Activated CD8-positive, alpha-beta T cell treated with anti-CD3 and anti-CD28 coated beads for 36 hours (primary cell): ENCODE measurements at places on chromosomes 1 and 21. TPM values are rescaled to one million over a fixed set of nuclear protein-coding genes. Genes with fewer than 3 reads are reported as not detected.
A peak's percentile ranks its signal among the peaks of the same experiment; 100 is the strongest.

- peaks cover 4% of the 10 kb centered on the region for H3K4me1 ChIP-seq
- no peak for DNase-seq
- H3K4me3 ChIP-seq, result no peak overlapping the region
- H3K36me3 ChIP-seq, result no peaks in the 10 kb centered on the region
- H3K27me3 ChIP-seq, result no peaks in the 10 kb centered on the region
- no peak overlapping the region for H3K27ac ChIP-seq
Observed at GRCh38 chr1:10252508-10252907, 42.1 kb downstream of the KIF1B start.

- H3K4me3 ChIP-seq, result no peak overlapping the region
- DNase-seq, result no peak
- H3K27ac ChIP-seq, result no peak overlapping the region
- H3K4me1 ChIP-seq, result peaks cover 2% of the 10 kb centered on the region
- no peaks in the 10 kb centered on the region for H3K36me3 ChIP-seq
Observed at GRCh38 chr1:108089477-108089876, 110.7 kb downstream of the SLC25A24 start.

LRRIQ3 gene
- total RNA-seq, result 1.1 TPM

DNA sequence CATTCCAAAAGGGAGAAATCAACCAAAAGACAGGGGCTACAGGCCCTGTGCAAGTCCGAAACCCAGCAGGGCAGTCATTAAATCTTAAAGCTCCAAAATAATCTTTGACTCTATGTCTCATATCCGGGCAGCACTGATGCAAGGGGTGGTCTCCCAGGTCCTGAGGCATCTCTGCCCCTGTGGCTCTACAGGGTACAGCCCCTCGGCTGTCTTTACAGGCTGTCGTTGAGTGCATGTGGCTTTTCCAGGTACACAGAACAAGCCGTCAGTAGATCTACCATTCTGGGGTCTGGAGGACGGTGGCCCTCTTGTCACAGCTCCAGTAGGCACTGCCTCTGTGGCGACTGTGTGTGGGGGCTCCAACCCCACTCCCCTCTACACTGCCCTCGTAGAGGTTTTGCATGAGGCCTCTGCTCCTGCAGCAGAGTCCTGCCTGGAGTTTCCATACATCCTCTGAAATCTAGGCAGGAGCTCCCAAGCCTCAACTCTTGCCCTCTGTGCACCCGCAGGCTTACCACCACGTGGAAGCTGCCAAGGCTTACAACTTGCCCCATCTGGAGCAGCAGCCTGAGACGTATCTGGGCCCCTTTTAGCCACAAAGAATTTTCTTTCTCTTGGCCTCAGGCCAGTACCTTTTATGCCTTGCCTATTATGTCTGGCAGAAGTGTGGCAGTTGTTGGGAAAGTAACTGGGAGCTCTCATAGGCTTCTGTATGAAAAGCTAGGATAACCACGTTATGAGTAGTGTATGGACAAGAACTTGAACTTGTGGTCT, 52.5 kb downstream of the POU2F1 start:
- H3K27me3 ChIP-seq, result no peaks in the 10 kb centered on the region
- no peak for DNase-seq
- H3K27ac ChIP-seq, result peak overlapping the region; percentile 16
- peaks cover 57% of the 10 kb centered on the region for H3K4me1 ChIP-seq
- no peaks in the 10 kb centered on the region for H3K36me3 ChIP-seq

DNA sequence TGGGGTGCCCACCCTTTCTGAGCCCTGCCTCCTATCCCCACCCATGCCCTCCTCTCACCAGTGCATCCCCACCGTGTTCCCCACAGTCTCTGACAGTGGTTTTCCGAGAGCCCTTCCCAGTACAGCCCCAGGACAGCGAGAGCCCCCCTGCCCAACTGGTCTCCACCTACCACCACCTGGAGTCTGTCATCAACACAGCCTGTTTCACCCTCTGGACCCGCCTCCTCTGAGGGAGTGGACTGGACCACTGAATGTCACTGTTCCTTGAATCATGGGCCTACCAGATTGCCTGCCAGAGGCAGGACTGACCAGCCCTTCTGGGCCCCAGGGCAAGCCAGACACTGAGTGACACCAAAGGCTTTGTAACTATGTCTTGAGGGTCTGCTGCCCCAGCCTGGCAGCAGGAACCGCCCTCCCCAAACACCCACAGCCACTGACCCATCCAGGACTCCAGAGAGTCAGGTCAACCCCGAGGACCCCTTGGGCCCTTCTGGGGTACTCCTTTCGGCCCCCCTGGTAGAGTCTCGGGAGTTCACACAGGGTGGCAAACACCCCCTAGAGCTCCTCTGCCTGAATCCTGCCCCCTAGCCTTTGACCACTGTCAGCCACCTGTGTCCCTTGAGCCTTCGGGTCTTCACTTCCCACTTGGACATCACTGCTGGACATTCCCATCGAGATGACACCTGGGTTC, 3.3 kb downstream of the HYI start:
- H3K36me3 ChIP-seq, result peaks cover 24% of the 10 kb centered on the region
- no peak for DNase-seq
- no peak overlapping the region for H3K4me3 ChIP-seq

- H3K27ac ChIP-seq, result peak overlapping the region; percentile 57
- no peak for DNase-seq
- peaks cover 11% of the 10 kb centered on the region for H3K36me3 ChIP-seq
- no peaks in the 10 kb centered on the region for H3K27me3 ChIP-seq
Observed at GRCh38 chr1:161324020-161324419, 9.8 kb downstream of the SDHC start.

DNA sequence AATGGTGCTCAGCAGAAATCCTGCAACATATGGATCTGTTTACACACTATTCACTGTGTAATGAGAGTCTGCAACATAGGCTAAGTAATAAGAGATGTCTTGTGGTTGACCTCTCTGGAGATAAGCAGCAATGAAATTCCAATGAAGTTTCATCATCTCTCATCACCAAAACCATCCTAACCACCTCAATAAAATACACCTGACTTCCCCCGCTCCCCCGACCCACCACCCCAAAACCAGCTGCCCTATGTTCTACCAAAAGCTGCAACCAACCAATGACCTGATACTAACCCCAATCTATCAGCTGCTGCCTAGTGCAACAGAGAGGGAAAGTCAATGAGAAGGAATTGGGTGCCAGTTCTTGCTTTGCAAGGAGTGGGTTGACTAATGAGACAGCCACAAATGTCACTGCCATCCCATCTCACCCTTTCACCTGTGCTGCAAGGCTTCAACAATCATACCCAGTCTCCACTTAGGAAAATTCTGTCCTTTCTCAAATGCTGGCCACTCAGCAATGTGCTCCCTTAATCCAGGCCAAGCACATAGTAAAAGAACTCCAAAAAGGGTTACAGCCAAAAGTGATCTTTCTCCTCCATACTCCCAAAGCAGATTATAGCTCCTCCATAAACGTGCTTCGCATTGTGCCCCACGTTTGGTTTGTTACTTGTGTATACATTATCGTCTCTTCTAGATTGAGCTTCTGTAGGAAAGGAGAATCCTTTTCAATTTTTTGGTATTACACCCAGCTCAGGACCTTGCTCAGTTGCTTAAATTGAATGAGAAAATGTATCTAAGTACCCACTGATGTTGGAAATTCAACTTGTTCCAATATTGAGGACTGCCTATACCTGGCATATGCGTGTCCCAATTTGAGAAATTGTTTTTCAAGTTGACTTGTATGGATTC, 29.0 kb downstream of the MRPL39 start:
- H3K27ac ChIP-seq, result peak overlapping the region; percentile 78
- H3K4me3 ChIP-seq, result peak overlapping the region; percentile 28
- no peaks in the 10 kb centered on the region for H3K27me3 ChIP-seq
- peak; percentile 68 for DNase-seq

GRCh38 chr1:230792691-230793462, 45.7 kb downstream of the CAPN9 start:
- no peak for DNase-seq
- no peaks in the 10 kb centered on the region for H3K36me3 ChIP-seq
- H3K27me3 ChIP-seq, result peaks cover 8% of the 10 kb centered on the region
- no peaks in the 10 kb centered on the region for H3K4me1 ChIP-seq
- no peak overlapping the region for H3K27ac ChIP-seq

DNA sequence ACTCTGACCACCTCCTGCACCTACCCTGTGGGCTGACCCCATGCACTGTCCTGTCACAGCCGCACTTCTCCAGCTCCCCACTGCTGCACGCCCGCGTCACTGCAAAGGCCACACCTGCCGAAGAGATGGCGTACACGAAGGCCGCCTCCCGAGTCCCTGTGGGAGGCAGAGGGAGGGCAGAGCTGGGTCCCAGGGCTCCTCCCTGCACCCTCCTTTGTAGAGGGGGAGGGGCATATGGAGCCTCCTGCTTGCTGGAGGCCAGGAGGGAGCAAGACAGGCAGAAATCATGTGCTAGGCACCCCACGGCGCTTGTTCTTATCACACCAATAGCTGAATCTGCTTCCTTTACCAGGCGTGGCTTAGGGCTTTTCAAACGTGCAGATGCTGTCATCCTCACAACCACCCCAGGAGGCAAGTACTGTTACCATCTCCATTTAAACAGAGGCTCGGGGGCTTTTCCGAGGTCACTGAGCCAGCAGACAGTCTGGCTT, 21.4 kb downstream of the WNT4 start:
- DNase-seq, result no peak
- H3K4me3 ChIP-seq, result no peak overlapping the region
- no peak overlapping the region for H3K27ac ChIP-seq

DNA sequence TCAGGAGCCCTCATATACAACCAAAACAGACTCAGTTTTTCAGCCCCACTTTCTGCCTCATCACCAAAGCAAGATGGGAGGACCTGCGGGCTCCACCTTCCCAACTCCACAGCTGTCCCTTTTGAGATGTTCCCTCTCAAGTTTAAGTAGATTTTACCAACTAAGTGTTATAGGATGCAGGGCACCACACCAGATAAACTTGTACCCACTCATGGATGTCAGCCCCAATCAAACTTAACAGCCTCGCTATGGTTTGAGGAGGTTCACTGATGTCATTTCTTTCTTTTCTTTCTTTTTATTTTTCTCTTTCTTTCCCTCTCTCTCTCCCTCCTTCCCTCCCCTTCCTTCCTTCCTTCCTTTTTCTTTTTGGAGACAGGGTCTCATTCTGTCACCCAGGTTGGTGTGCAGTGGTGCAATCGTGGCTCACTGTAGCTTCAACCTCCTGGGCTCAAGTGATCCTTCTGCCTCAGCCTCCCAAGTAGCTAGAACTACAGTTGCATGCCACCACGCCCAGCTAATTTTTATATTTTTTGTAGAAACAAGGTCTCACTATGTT, 13.4 kb downstream of the CD58 start:
- H3K4me1 ChIP-seq, result peaks cover 70% of the 10 kb centered on the region
- H3K36me3 ChIP-seq, result peaks cover 12% of the 10 kb centered on the region
- no peak for DNase-seq
- H3K27me3 ChIP-seq, result no peaks in the 10 kb centered on the region
- H3K4me3 ChIP-seq, result no peak overlapping the region
- H3K27ac ChIP-seq, result peak overlapping the region; percentile 92

- H3K27ac ChIP-seq, result no peak overlapping the region
- H3K36me3 ChIP-seq, result no peaks in the 10 kb centered on the region
- H3K4me3 ChIP-seq, result no peak overlapping the region
- DNase-seq, result no peak
Observed at GRCh38 chr1:81192647-81193642, 607.8 kb upstream of the ADGRL2 start.

- peaks cover 17% of the 10 kb centered on the region for H3K4me1 ChIP-seq
- H3K27ac ChIP-seq, result no peak overlapping the region
- no peaks in the 10 kb centered on the region for H3K27me3 ChIP-seq
- H3K4me3 ChIP-seq, result no peak overlapping the region
Observed at GRCh38 chr1:12528021-12528852, 89.8 kb downstream of the DHRS3 start.

- peaks cover 46% of the 10 kb centered on the region for H3K4me1 ChIP-seq
- H3K27ac ChIP-seq, result peak within 1 kb of the TSS; percentile 10
- DNase-seq, result peak; percentile 91
- H3K36me3 ChIP-seq, result no peaks in the 10 kb centered on the region
Observed at GRCh38 chr1:206507284-206508129, at the start of gene RASSF5. Gene RASSF5 (plus strand): TSS chr1:206507531. CDS start chr1:206507603, 72 bp downstream.

DNA sequence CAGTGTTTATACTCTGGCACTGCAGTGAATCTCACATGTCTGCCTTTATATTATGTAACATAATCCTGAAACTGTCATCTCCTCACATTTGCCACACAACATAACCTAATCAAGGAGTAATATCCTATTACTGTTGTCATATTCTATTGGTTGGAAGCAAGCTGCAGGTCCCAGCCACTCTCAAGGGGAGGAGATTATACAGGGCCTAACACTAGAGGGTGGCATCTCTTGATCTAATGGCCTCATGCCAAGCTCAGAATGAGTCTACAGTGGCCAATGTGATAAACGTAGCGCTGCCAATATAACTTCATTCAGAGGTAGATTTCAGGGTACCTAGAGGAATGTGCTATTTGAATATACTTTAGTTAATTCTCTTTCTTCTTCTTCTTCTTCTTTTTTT, 166.8 kb downstream of the BACH1 start:
- H3K27me3 ChIP-seq, result no peaks in the 10 kb centered on the region
- no peak overlapping the region for H3K4me3 ChIP-seq
- H3K27ac ChIP-seq, result no peak overlapping the region
- H3K4me1 ChIP-seq, result peaks cover 10% of the 10 kb centered on the region
- H3K36me3 ChIP-seq, result peaks cover 12% of the 10 kb centered on the region

GRCh38 chr1:39642796-39643195, 3.4 kb upstream of the HEYL start:
- H3K4me1 ChIP-seq, result peaks cover 6% of the 10 kb centered on the region
- H3K27me3 ChIP-seq, result peaks cover 16% of the 10 kb centered on the region
- no peak for DNase-seq

DNA sequence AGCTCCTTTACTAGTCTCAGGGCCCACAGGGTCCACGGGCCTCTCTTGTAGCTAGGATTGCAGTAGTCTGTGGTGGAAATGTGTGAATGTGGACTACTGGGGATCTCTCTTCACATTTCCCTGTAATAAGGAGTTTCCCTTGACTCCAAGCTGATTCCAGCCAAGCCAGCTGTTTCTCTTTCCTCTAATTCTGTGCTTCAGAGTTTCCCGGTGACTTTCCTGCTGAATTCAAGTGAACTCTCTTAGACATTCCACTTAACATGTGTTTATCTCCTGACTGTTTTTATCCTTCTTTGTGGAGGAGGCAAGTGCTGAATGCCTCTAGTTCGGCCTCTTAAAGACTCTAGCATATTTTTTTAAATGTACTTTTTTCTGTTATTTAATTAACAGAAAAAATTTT, 354.0 kb upstream of the RGS18 start:
- H3K4me3 ChIP-seq, result no peak overlapping the region
- H3K4me1 ChIP-seq, result no peaks in the 10 kb centered on the region
- H3K27ac ChIP-seq, result no peak overlapping the region
- no peaks in the 10 kb centered on the region for H3K36me3 ChIP-seq
- no peaks in the 10 kb centered on the region for H3K27me3 ChIP-seq
- no peak for DNase-seq

MYOC gene
- not detected for total RNA-seq

DNA sequence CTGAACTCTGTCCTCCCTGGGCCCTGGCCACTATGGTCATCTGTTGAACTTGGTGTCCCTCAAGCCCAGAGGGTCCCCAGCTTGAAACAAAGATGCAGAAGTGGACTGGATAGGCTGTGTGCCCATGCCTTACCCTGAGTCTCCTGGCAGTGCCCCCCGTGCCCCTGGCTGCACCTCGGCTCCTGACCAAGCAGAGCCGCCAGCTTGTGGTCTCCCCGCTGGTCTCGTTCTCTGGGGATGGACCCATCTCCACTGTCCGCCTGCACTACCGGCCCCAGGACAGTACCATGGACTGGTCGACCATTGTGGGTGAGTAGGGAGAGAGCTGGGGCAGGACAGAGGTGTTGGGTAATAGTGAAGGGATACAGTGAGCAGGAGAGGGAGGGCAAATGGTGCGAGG, 10.7 kb downstream of the TIE1 start:
- no peaks in the 10 kb centered on the region for H3K4me1 ChIP-seq
- H3K36me3 ChIP-seq, result no peaks in the 10 kb centered on the region
- no peak overlapping the region for H3K27ac ChIP-seq
- H3K4me3 ChIP-seq, result no peak overlapping the region
- H3K27me3 ChIP-seq, result no peaks in the 10 kb centered on the region
